ENCODE measurements at places on chromosomes 5 and 9.

DNA sequence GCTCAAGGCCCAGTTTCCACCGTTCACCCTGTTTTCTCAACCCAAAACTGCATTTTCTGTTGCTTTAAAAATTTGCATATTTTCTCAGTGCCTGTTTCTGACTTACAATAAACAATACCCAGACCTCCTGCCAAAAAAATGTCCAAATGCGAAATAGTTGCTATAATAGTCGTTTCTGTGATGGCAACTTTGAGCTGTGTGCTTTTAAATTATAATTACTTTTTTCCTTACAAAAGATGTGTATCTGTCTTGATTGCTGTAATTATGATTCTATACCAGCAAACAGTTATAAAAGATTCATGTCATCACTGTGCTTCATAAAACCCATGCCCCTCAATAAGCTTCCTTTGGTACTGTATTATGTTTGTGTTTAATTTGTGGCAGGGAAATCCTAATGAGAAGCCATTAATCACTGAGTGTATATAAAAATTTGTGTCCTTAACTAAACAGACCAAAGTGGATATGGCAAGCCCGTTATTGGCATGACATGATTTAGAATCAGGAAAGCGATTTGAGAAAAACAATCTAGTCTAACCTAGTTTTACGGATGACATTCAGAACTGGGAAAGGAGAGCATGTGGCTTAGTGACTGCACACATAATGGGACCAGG is 5.4 kb upstream of the SLC1A3 start:
- DNase-seq: no peak

DNA sequence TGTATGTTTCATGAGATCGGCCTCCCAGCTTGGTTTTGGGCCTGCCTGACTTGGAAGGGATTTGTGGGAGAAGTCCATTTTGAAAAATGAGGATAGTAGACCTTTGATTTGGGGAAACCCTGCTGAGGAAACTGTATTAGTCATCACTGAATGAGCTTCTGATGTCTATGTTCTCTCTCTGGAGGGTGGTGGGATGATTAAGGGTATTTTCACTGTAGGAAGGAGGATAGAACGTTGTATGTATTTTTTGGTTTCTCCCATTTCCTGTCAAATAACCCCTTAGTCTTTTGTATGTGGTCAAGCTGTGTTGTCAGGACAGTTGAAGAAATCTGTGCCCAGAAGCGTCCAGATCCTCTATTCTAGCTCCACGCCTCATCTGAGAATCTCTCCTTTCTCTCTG is 151.9 kb downstream of the INSYN2B start:
- DNase-seq: no peak

DNA sequence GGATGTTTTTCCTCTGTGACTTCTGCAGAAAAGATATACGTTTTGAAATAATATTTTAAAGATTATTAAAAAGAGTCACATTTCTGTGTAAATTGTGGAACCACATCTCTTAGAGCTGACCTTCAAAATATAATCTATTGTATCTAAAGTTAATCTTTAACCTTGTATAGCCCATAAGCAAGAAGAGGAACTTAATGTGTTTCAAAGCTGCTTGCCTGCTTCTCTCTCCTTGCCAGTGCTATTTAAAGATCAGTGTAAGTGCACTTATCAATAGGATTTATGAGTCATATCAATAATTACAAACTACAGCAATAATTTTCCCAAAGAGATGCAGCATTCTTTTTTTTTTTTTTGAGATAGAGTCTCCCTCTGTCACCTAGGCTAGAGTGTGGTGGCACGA is 29.4 kb upstream of the GDA start:
- DNase-seq: no peak

DNA sequence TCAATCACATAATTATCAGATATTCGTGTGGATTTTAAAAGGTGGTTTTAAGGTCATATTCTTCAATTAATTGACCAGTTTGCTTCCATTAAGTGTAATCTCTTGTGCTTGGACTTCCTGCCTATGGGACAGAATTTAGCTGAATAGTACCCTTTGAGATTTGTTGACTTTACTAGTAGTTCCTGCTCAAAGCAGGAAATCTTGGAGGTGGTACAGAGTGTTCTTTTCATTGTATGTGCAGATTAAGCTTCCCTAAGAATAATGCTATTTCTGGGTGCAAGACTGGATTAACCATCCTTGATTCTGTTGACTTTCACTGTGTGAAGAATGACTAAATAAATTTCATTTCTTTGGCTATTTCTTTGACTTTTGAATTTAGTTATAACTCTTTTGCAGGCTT is 45.4 kb upstream of the ELL2 start:
- DNase-seq: no peak

DNA sequence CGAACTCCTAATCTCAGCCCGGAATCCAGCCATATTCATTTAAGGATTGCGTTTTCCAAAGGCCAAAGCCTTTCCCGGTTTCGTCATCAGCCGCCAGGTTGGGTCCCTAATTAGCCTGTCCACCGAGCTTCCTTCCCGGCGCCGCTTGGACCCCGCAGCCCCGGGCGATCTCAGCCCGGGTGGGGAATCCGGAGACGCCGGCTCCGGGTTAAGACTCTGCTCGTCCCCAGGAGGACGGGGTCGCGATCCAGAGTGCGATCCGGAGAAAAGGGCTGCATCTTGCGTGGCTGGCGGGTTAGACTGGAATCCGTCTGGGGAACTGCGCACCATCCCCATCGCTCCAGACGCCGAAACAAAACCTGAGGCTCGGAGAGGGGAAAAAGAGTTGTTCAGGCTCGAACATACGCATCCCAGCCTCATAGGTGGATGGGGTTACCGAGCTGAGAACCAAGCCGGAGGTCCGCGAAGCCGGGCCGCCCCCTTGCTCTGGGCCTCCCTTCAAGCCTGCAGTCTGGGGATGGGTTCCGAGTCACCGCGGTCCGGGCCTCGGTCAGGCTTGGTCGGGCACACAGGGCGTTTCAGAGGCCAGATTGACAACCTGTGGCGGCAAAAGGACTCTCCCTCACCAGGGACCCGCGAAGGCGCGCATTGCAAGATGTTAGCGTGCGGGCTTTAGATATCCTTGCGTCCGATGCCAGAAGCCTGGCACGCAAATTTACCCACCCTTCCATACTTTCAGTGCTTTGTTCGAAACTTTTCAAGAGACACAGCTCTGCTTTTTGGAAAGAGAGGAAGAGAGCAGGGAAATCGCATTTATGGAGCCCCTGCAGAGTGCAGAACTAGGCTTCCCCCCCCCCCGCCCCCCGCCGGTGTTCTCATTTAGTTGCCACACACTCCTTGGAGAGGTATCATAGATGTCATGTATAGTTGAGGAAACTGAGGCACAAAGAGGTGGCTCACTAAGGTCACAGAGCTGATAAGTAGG is 7.9 kb downstream of the MSX2 start:
- DNase-seq: no peak

DNA sequence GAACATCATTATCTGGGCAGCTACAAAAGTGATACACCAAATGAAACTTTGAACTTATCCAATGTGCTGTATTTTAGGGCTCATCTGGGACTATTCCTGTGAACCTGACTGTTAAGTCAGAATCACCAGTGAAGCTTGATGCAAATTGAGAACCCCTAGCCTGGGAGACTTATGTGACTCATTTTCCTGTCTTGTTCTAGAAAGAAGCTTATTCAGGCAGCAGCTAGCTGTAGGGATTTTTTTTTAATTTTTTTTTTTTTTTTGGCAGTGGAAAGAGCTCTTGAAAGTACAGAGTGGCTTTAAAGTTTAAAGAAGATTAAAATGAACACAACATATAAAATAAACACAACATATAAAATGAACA is 81.1 kb upstream of the TNFAIP8 start:
- peak; percentile 75 for DNase-seq

DNA sequence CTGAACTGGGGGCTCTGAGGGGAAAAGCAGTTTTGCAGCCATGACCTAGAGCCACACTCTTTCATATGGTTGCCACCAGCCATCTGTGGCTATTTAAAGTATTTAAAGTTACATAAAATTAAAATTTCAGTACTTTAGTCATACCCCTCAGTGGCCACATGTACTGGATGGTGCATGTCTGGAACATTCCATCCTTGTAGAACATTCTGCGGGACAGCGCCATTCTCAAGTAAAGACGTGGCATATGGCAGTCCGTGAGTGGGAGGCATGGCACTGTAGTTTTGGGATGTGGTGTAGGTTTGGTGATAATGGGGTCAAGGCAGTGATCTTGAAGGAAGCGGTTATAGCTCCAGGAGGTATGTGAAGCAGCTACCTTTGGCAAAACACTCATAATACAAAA is 61.4 kb upstream of the NFIL3 start:
- DNase-seq: no peak

GRCh38 chr9:93648181-93648580 is 71.8 kb downstream of the PHF2 start:
- DNase-seq: no peak

- peak; percentile 45 for DNase-seq
Observed at GRCh38 chr5:79069488-79070349, at the start of the genes BHMT2 and DMGDH. TSS of gene BHMT2 (plus strand) at chr5:79069767. CDS start at chr5:79069783, 16 bp downstream. TSS of gene DMGDH (minus strand) at chr5:79069674. CDS start at chr5:79069620, 54 bp downstream.

GRCh38 chr5:89395111-89395510 is 512.1 kb upstream of the MEF2C start:
- no peak for DNase-seq

Measured in fibroblast of skin of right quadriceps (primary cell).